Right lobe of liver (tissue), 6 donors: ENCODE measurements at places on chromosomes 1 and 21. TPM values are rescaled to one million over a fixed set of nuclear protein-coding genes. Genes with fewer than 3 reads are reported as not detected.

VHLL gene
- not detected for total RNA-seq

- no peaks in the 10 kb centered on the region for H3K27me3 ChIP-seq
- no peak overlapping the region for H3K4me3 ChIP-seq
- no peaks in the 10 kb centered on the region for H3K36me3 ChIP-seq
- no peak for DNase-seq
- H3K27ac ChIP-seq = no peak overlapping the region
Observed at GRCh38 chr1:182262425-182262824, 129.2 kb downstream of the GLUL start.

- H3K36me3 ChIP-seq = no peaks in the 10 kb centered on the region
- no peaks in the 10 kb centered on the region for H3K27me3 ChIP-seq
- DNase-seq = no peak
- H3K4me1 ChIP-seq = no peaks in the 10 kb centered on the region
Observed at GRCh38 chr1:231778009-231778719, 151.6 kb downstream of the DISC1 start.

- H3K4me3 ChIP-seq = no peak overlapping the region
- no peaks in the 10 kb centered on the region for H3K36me3 ChIP-seq
- H3K4me1 ChIP-seq = peaks cover 3% of the 10 kb centered on the region
Observed at GRCh38 chr1:39940980-39941871, 13.7 kb upstream of the MFSD2A start.

DNA sequence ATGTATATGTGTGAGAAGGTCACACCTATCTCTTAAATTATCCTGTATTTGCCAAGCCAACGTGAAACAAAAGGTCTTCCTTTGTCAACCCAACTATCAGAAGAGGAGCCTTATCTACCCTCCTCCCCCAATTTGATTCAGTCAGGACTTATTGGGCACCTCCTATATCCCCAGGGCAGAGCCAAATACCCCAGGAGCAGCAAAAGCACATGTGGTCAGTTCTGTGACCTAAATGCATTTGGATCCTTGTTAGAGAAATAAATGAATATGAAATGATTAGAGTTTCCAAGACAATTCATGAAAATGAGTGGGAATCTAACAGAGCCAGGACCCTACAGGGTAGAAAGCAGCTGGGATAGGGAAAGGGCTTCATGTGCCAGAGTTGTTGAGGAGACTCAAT is 37.0 kb upstream of the KCND3 start:
- no peak for DNase-seq
- no peak overlapping the region for H3K4me3 ChIP-seq
- no peaks in the 10 kb centered on the region for H3K4me1 ChIP-seq
- no peaks in the 10 kb centered on the region for H3K36me3 ChIP-seq

- DNase-seq = no peak
- H3K36me3 ChIP-seq = no peaks in the 10 kb centered on the region
- peaks cover 10% of the 10 kb centered on the region for H3K4me1 ChIP-seq
- no peaks in the 10 kb centered on the region for H3K27me3 ChIP-seq
Observed at GRCh38 chr1:93988634-93989350, 79.6 kb upstream of the GCLM start.

SERTAD4 gene
- not detected for total RNA-seq
